ENCODE measurements at places on chromosomes 5 and 9. TPM values are rescaled to one million over a fixed set of nuclear protein-coding genes. Genes with fewer than 3 reads are reported as not detected.

The EIF4E1B gene
- not detected for total RNA-seq

The ENTREP1 gene
- 1.8 TPM for total RNA-seq

The PCDHB9 gene
- total RNA-seq = 3.5 TPM

The MARCOL gene
- total RNA-seq = not detected

The ALAD gene
- 20.6 TPM for total RNA-seq

The THBS4 gene
- 1.3 TPM for total RNA-seq

The MARCHF6 gene
- total RNA-seq = 155 TPM

The STPG3 gene
- not detected for total RNA-seq

The GLRA1 gene
- total RNA-seq = not detected

The WDR38 gene
- not detected for total RNA-seq

The SOHLH1 gene
- not detected for total RNA-seq

The DRD1 gene
- total RNA-seq = not detected

The SLC6A7 gene
- not detected for total RNA-seq

The AK8 gene
- total RNA-seq = 1.4 TPM

The FCN2 gene
- total RNA-seq = not detected

The PCDHB5 gene
- total RNA-seq = not detected

The PCA3 gene
- not detected for total RNA-seq

The SCGB3A2 gene
- not detected for total RNA-seq

The CTNNAL1 gene
- total RNA-seq = 23.7 TPM

The RALGPS1 gene
- total RNA-seq = 8.3 TPM

The PDZD2 gene
- 0.76 TPM for total RNA-seq

The DNAJC25 gene
- total RNA-seq = 5.0 TPM

The ADCY2 gene
- not detected for total RNA-seq

The ANKRD18B gene
- 30.5 TPM for total RNA-seq

The ALDOB gene
- total RNA-seq = 7.1 TPM

The OR1Q1 gene
- not detected for total RNA-seq

The CYSRT1 gene
- total RNA-seq = 3.6 TPM

The BRINP1 gene
- not detected for total RNA-seq

The C9orf40 gene
- 3.4 TPM for total RNA-seq

The NLN gene
- total RNA-seq = 48.0 TPM

The SLC4A9 gene
- total RNA-seq = 0.24 TPM

The LCP2 gene
- not detected for total RNA-seq

The PCDHGB3 gene
- 1.2 TPM for total RNA-seq

The TLN1 gene
- 98.7 TPM for total RNA-seq

The SH3PXD2B gene
- 25.6 TPM for total RNA-seq

The C5orf46 gene
- 0.97 TPM for total RNA-seq

The PGM5 gene
- total RNA-seq = 0.87 TPM

The LCN10 gene
- total RNA-seq = 0.33 TPM

The FAT2 gene
- total RNA-seq = not detected

The LRRC19 gene
- 0.21 TPM for total RNA-seq

The KIAA1958 gene
- 10.5 TPM for total RNA-seq

The SPATA31D4 gene
- not detected for total RNA-seq

The C5orf52 gene
- total RNA-seq = not detected

The SPINK5 gene
- total RNA-seq = 3.1 TPM

The S1PR3 gene
- total RNA-seq = 0.76 TPM

The JAKMIP2 gene
- total RNA-seq = not detected

The FAM221B gene
- total RNA-seq = not detected

The ZNF366 gene
- not detected for total RNA-seq

The EQTN gene
- not detected for total RNA-seq

The SLCO6A1 gene
- not detected for total RNA-seq

The ROR2 gene
- not detected for total RNA-seq

The RAI14 gene
- total RNA-seq = 56.2 TPM

Measured in Calu3 (cell line).